ENCODE measurements at places on chromosomes 6 and 20.
A peak's percentile ranks its signal among the peaks of the same experiment; 100 is the strongest.

DNA sequence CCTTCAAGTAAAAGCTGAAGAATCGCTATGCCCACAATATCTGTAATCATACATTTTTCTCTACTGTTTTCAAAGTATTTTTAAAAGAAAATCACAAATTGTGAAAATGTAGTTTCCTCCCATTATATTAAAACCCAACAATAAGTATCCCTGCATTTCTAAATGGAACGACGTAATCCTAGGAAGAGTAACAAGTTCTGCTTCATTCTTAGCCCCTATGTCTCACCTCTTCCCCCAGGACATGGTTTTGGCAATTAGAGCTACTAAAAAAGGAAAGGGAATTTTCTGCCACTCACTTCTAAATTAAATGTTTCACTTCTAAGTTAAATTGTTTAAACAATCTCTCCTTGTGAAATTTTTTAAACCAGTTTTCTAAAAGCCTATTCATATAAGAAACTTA, 47.4 kb downstream of the TBPL1 start:
- DNase-seq = no peak

GRCh38 chr6:21961226-21961625, 335.6 kb downstream of the PRL start:
- DNase-seq = no peak

DNA sequence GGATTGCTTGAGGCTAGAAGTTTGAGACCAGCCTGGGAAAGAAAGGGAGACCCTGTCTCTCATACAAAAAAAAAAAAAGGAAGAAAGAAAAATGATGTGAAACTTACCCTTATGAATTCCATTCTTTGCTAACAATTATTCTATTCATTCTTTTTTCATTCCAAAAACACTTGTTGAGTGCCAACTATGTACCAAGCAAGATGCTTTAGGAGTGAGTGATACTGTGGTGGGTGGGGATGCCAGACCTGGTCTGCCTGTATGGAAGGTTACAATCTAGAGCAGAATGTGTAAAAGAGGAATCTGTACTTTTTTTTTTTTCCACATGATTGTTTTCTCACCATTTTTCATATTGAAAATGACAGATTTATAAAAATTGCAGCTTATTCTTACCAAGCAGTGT, 73.8 kb upstream of the TULP1 start:
- no peak for DNase-seq

- DNase-seq = no peak
Observed at GRCh38 chr20:12086359-12086758, 168.7 kb downstream of the BTBD3 start.

DNA sequence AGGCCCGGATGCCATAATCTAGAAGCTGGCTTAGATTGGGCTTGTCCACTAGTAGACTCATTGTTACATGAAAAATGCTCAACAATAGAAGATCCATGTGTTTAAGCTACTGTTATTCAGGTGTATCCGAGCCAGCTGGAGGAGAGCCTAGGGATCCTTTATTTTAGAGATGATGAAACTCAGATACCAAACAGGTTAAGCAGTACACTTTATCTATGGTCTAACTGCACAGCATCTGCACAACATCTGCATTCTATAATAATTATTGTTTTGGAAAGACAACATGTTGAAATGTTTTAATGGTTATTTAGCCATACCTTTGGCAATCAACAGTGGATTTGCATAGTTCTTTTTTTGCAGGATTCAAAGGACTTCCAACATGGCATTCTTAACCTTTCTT, 134.1 kb downstream of the RFPL4B start:
- DNase-seq = no peak

DNA sequence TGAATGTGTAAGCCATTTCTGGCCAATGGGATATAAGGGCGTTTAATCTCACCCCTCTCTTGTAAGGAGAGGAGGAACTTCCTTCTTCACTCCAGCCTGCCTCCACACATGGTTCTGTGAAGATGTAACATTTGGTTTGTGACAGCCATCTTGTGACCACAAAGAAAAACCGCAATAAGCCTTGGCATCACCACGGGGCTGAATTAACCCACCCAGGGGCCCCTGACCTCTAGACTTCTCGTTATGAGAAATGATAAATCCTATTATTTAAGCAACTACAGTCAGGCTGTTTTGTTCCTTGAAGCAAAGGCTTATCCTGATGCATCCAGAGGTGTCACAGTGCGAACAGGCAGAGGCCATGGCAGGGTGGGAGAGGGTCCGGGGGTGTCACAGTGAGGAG, 139.7 kb downstream of the CDC5L start:
- peak; percentile 64 for DNase-seq

GRCh38 chr20:1375515-1375914, 17.3 kb downstream of the FKBP1A start:
- DNase-seq = peak; percentile 62
